Activated T-cell treated with anti-CD3 and anti-CD28 coated beads, Interleukin-2, amount 50 U/mL, for 48 hours (primary cell): ENCODE measurements at places on chromosomes 4 and X.

GRCh38 chr4:41267997-41268396 is 11.3 kb downstream of the UCHL1 start:
- DNase-seq, result no peak

GRCh38 chr4:149077181-149077580 is 635.0 kb upstream of the NR3C2 start:
- DNase-seq, result no peak

GRCh38 chr4:146288193-146288592 is 73.9 kb downstream of the REELD1 start:
- DNase-seq, result no peak

DNA sequence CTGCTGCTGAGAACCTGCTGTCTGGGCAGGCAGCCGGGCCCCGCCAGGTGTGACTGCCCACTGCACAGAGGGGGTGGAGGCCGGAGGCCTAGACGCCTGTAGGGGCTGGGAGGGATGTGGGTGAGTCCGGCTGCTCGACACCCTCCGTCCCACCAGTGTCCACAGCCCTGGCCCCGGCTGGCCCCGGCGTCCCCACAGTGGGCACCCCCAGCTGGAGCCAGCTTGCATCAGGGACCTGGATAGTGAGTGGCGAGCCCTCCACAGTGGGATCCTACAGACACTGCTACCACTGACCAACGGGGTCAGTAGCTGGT is 34.7 kb upstream of the SPON2 start:
- DNase-seq, result no peak

DNA sequence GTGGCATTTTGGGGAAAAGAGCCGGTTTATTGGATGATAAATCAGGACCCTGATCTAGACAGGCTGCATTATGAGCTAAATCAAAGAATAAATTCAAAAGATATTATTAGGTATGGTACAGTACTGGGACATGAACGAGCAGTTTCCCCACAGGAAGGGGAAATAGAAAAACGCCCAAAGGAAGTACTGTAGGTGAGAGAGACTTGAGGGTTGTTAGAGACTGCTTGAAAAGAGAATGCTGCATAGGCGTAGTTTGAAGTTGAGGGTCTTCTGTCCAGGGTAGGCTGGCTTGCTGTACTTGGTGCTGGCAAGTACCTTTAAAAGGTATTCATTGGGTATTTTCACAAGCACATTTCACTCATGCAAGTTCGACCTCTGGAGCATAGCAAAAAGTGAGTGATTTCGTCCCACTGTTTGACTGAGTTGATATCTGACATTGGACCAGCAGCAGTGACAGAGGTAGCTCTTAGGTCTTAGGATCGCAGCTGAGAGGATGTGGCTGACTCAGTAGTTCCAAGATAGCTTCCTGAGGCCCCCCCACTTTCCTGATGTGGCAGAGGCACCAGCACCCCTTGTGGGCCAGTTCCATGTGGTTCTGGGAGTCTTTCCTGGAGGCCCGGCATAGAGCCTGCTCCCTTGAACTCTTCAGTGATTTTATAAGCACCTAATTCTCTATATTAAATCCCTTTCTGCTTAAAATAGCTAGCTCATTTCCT is 64.3 kb downstream of the TMEM131L start:
- DNase-seq, result no peak

DNA sequence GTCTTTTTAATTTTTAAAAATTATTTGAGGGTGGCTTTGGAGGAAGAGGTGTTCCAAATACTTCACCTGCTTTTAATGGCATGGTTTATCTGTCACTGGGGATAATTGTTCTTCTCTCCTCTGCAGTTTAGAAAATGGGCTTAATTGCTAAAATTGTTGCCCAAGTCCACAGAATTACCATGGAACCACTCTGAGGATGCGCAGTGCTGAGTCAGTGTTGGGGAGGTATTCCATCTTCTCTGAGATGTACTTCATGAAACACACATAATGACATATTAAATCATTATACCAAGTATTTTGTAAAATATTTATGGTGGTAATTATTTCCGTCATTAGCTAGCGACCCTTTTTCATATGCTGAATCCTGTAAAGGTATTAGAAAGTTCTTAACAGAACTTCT is 8.0 kb downstream of the ASB5 start:
- no peak for DNase-seq

DNA sequence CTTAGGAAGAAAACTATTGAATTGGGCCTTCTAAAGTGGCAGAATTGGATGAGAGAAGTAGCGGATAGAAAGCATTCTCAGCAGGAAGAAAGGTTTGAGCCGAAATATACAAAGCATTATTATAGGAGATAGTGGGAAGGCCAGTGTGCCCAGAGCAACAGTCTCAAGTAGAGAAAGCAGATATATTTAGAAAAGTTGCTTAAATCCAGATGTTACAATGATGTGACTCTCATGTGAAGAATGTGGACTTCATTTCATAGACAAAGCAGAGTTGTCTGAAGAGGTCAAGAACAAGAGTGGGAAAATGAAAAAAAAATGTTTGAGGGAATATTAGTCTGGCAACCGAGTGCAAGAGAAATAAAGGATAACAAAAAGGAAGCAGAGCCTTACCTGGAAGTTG is 66.9 kb downstream of the SYNPO2 start:
- DNase-seq, result no peak

GRCh38 chr4:168691631-168692369 is 194.9 kb downstream of the PALLD start:
- DNase-seq, result no peak

- DNase-seq, result no peak
Measured at GRCh38 chrX:9132036-9132638, 98.2 kb upstream of the FAM9B start.

DNA sequence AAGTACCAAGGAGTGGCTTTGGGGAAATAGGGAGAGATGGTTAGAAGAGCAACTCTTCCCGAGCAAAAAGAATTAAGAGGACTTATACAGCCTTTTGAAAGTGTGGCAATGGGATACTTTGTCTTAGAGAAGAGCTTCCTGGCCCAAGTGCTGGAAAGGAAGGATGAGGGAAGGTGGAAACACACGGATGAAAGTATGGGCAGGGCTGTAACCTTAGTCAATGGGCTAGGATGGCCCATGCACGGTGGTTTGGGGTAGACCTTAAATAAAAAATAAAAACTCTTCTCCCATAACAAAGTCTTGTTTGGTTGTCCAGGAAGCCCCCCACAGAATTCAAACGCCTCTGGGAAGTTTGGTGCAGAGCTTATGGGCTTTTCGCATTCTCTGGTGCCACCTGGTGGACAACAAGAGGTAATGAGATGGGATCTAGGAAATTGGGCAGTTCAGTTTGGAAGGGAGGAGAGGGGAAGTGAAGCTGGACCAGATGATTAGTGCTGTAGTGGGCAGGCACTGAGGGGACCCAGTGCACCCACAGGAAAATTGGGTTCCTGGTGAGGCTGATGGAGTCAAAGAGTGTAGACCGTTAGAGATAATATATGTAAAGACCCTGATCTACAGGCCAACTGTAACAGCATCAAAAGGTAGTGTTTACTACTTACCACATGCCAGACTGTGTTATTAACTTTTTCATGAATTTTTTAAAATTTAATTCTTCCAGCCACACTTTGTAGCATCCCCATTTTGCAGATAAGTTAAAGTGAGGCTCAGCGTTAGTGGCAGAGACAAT is 13.8 kb upstream of the ENOX2 start:
- peak; percentile 55 for DNase-seq

GRCh38 chrX:70552130-70552704 is 107.6 kb downstream of the DLG3 start:
- no peak for DNase-seq

- no peak for DNase-seq
Measured at GRCh38 chr4:123806056-123806455, 409.5 kb downstream of the SPRY1 start.

GRCh38 chrX:130994671-130995070 is 63.5 kb upstream of the ARHGAP36 start:
- DNase-seq, result peak; percentile 33

- no peak for DNase-seq
Measured at GRCh38 chr4:184620212-184620867, 28.9 kb downstream of the CASP3 start.

GRCh38 chr4:143270256-143270838 is 66.3 kb upstream of the GAB1 start:
- no peak for DNase-seq

- DNase-seq, result no peak
Measured at GRCh38 chrX:54043056-54043455, 1.2 kb downstream of the PHF8 start.

- no peak for DNase-seq
Measured at GRCh38 chr4:123877551-123877950, 481.0 kb downstream of the SPRY1 start.

- no peak for DNase-seq
Measured at GRCh38 chr4:79495447-79495846, 87.4 kb upstream of the GK2 start.

DNA sequence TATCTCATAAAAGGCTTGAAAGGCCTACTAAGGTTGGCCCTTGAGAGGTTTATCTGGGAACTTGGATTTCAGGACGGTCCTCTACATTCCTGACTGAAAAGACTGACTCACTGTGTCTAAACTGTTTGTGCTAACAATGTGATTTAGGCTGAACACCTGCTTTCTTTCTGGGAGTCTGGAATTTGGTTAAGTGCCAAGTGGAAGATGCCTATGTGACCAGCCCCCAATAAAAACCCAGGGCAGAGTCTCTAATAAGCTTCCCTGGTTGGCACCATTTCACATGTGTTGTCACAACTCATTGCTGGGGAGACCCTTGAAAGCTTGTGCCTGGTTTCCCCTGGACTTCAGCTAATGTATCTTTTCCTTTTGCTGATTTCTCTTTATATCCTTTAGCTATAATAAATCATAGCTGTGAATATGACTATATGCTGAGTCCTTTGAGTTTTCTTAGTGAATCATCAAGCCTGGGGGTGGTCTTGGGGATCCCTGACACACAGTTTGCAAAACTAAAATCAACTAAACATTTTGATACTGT is 55.1 kb downstream of the GPR82 start:
- DNase-seq, result no peak

GRCh38 chr4:93147524-93148212 is 680.9 kb upstream of the ATOH1 start:
- DNase-seq, result no peak

GRCh38 chr4:138158746-138159297 is 83.3 kb downstream of the SLC7A11 start:
- DNase-seq, result no peak

- peak; percentile 35 for DNase-seq
Measured at GRCh38 chr4:3346146-3346545, 53.3 kb downstream of the RGS12 start.

- peak; percentile 62 for DNase-seq
Measured at GRCh38 chr4:40228497-40229365, 31.9 kb downstream of the RHOH start.

- no peak for DNase-seq
Measured at GRCh38 chrX:55074851-55075467, at the start of gene PAGE2B. TSS of gene PAGE2B (plus strand) at chrX:55075030. CDS start at chrX:55076042, 1,012 bp downstream.

DNA sequence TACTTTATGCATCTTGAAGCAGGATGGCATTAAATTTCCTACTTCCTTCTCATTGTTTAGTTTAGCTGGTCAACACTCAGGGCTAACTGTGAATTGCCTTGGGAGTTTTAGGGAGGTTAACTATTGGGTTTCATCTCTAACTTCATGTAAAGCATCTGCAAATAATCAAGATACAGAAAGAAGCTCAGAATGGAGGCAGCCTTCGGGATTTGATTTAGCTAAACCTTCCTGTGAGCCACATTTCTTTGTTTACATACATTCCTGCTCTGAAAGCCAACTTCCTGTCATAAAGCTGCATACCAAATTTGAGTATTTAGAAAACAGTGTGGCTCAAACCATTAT is 131.7 kb upstream of the PCDH18 start:
- DNase-seq, result no peak

DNA sequence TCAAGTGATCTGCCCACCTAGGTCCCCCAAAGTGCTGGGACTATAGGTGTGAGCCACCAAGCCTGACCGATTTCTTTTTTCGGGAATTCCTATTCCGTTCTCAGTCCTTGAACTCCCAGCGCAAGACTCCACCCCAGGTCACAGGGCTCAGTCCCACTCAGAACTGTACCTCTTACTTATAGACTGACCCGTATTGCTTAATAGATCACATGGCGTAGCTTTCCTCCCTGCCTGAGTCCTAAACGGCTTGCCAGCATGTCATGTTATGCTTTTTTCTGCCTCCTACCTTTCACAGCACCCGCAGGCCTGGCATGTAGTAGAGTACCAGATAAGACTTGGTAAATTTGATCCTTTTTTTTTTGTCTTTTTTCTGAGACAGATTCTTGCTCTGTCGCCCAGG is 22.4 kb downstream of the SAT1 start:
- DNase-seq, result no peak

DNA sequence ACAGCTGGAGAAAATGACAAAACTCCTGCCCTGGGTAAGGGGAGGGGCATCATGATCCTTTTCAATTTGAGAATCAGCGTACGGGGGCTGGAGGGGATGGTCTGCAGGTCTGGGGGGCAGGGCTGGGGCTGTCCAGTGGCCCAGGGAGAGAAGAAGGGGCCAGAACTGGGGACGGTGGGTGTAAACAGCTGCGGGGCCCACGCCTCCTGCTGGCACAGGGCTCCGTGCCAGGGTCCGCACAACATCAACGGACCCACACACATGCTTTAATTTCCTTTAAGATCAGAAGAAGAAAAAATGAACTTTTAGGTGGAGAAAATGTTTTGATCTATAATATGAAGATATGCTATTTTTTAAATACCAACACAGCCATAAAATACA is 52.1 kb downstream of the PSAPL1 start:
- no peak for DNase-seq

DNA sequence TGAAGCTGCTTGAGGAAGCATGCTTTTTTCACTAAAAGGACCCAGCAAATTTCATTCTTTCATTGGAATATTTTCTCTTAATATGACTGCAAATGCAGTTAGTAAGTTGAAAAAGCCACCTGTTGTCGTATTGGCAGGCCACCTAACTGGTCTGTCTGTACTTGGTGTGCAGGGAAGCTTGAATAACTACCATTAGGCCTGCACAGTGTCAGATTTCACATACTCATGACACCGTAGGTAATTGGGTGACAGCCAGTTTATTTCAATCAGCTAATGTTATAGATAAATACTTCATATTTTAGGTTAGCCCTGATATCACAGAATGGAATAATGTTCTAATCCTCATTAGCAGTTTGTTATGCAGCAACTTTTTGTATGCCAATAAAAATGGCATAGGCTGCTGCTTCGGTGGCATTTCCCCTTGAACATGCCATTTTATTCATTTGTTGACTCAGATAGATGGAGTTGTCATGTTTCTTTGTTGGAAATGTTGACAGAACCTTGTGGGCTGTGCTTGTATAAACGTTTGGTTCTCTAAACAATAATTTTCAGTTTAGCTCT is 173.7 kb downstream of the RPA4 start:
- DNase-seq, result no peak

DNA sequence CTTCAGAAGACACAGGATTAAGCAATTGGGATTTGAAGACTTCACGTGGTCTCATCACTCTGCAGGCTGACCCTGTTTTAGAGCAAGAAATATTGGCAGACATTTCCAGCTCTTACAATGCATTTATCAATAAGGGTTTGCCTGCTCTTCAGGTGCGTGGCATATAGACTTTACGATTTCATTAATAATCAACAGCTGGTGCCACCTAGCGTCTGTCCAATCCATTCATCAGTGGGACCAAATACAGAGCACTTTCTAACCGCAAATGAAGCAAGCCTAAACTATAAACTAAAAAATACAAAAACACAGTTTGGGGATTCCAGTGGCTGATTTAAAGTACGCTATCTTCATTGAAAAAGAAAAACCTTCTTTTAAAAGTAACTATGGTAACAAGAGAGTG is 125.4 kb upstream of the DMD start:
- DNase-seq, result no peak

GRCh38 chr4:105990933-105991332 is 95.7 kb downstream of the NPNT start:
- no peak for DNase-seq
